ENCODE measurements at places on chromosomes 3 and 15.

DNA sequence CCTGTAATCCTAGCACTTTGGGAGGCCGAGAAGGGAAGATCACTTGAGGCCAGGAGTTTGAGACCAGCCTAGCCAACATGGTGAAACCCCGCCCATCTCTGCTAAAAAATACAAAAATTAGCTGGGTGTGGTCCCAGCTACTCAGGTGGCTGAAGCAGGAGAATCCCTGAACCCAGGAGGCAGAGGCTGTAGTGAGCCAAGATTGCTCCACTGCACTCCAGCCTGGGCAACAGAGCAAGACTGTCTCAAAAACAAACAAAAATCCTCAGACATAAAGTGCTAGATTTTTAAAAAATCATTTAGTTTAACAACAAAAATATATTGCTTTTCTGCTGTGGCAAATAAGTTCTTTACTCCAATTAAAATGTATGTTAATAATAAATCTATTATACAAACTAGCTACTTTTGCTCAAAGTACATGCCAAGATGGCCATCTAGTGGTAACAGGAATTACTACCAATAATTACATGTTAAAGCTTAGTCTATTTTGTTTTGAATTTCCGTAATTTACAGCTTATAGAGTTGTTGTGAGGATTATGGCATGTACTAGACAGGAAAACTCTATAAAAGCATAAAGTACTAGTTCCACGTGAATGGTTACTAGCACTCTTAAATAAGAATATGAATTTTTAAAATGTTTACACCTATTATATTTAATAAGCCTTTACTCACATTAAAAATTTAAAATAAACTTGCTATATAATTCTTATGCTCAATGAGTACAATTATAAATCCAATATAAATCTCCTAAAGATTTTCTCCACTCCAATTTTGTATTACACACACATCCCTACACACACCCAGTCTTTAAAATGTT lies 39.0 kb downstream of the GABPB1 start:
- no peak for DNase-seq

DNA sequence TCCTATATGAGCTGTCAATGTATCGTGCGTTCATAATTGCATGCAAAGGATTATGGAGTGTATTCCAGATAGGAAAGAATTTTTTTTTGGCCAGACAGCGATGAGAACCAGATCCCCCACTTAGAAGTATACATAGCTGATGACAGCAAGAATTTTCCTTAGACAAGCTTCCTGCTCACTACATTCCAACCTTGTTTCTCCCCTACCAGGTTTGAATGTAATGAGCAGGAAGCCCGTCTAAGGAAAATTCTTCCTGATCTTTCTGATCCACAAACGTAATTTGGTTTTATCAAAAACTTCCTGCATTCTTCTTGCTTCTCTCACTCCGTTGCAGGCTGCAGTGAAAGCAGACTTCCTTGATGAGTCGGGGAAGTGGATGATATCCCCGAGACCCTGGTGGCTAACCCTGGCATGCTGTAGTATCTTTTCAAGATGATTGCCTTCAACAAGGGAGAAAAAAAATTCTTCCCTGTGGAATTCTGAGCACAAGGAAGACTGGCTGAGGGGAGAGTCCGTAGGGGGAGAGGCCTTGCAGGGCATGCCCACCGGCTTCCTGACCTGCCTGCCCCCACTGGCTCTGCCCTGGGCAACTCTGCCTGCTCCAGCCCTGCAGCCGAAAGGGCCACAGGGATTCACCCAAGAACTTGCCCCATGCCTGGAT lies 243.1 kb downstream of the TLE3 start:
- no peak for DNase-seq

- no peak for DNase-seq
These were observed 380.5 kb upstream of the TPRG1 start for GRCh38 chr3:188791311-188791710.

DNA sequence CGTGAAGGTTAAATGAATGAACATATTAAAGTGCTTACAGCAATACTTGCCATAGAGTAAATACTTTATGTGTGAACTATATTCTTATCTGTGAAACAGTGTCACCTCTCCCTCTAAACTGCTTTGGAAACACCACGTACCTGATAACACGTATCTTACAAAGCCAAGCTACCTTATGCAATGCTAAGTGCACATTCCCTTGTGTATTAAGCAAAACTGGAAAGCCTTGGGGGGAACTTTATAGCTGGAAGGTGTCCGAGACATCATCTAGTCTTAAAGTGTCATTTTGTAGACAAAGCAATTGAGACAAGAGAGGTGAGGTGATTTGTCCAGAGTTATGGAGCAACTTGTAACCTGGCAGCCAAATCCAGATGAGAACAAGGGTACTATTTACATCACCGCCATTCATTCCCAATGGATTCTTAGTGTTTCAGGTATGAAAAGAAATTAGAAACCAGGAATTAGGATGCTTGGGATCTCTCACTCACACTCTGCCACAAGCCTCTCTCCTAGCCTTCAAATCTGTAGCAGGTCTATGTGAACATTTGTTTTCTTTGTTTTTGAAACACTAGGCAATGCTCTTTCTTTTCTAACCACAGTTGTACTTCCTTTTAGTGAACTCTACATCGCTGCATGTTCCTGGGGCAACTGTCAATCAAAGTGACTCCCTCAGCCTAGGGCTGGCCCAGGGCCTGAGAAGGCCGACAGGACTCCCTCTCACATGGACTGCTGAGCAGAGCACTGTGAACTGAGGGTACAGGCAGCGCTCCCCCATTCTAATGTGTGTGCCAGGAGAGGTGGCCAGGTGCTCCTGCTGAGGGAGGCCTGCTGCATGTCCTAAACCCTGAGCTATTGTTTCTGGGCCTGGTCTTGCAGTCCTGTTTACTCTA lies 13.9 kb upstream of the MGLL start:
- DNase-seq = no peak

DNA sequence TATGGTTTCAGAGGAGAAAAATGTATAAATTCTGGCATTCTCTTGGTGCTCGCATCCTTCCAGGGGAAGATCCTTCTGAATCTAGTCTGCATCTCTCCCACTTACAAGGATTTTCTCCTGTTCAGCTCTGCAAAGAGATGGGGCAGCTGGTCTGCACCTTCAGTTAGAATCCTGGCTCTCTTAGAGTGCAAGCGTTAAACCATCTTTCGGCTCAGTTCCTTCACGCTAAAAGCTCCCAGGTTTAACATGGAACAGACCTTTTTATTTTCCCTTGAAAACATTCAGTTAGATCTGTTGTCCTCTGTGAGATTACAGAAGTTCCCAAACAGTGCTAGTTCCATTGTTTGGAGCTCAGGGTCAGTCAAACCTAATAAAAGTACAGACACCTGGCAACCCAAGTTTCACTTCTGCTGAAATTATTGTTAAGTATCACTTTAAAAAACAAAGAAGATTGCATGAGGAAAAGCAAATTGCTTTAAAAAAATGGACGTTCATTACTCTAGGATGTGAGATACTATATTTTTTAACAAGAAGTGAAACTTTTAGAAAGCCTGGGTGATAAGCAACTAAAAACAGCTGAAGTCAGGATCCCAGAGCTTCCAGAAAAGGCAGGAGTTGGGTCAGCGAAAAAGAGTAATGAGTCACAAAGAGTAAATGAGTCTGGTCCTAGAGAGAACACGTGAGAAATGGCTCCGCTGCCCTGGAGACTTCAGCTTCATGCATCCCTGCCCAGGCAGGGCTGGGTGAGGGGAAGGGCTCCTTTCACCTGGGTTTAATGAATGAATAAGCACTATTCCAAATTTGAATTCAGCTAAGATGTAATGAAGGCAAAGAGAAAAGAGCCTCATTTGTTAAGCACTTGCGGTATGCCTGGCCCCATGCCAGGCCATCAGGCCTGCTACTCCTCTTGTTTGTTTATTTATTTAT lies 63.3 kb downstream of the ABTB1 start:
- DNase-seq = no peak

DNA sequence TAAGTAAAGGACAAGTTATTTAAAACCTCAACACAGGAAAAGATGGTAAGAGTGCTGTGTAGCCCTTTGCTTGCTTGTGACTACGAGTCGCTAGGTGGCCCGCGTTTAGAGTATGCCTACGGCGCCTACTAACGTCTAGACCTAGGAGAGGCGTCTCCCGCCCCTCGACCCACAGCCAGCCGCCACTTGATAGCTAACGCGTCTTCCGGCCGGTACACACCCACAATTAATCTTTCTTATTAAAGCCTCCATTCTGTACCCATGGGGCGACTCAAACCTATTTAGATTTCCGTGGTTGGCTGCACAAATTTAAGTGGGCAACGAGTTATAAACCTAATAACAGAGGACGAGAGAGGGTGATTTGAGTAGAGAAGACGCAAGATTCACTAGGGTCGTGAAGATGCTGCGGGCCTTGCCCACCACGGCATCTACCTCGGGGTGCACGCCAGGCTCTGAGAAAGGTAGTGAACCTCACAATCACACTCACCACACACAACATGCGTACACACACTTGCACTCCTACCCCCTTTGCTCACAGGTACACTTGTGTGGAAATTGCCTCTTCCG lies 12.0 kb downstream of the SOX2 start:
- DNase-seq = no peak

DNA sequence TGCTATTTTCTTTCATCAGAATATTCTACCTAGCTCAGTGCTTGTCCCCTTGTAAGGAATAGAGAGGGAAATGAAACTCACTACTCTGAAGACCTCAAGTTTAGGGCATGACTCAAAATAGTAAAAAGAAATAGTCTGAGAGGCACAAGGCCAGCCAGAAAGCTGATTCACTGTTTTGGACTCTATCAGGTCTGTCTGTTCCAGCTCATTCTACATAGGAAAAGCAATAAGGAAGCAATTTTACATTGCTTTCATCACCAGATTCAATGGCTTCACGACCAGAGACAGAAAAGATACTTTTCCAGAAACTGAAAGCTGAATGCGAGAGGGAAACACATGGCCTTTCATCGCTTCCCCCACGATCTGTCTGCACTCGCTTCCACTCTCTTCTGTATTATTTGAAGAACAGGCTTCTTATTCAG lies 276.0 kb downstream of the GBE1 start:
- DNase-seq = no peak

DNA sequence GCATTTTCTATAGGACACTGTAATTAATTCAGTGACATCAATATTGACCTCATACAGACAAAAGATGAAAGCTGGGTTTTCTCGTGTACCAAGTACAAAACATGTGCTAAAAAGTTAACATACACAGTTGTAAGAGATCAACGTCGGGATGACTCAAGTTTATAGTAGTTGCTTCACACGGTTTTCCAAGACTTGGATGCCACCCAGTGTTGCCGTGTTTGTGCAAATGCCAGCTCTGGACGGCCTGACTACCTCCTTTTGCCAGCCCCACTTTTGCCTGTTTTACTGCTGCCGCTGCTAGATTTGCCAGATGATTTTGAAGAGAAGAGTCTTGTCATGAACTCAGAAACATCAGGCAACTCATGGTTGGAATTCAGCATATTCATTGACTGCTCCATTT lies 17.6 kb downstream of the EMC7 start:
- DNase-seq = no peak

DNA sequence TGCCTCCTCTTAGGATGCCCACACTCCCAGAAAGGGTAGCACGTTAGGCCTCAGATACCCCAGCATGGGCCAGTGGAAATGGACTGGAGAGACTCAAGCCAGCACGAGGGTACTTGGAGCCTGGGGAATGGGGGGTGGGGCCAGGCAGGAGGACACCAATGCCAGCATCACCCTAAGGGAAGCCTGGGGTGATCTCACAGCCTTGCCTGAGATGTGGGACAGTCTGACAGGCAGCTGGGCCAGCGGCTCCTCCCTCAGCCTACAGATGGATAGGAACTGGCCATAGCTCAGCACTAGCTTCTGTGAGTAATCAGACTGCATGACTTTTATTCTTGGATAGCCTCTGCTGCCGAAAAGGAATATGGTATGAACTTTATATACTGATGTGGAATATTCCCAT lies 59.6 kb upstream of the MRPS22 start:
- DNase-seq = no peak

DNA sequence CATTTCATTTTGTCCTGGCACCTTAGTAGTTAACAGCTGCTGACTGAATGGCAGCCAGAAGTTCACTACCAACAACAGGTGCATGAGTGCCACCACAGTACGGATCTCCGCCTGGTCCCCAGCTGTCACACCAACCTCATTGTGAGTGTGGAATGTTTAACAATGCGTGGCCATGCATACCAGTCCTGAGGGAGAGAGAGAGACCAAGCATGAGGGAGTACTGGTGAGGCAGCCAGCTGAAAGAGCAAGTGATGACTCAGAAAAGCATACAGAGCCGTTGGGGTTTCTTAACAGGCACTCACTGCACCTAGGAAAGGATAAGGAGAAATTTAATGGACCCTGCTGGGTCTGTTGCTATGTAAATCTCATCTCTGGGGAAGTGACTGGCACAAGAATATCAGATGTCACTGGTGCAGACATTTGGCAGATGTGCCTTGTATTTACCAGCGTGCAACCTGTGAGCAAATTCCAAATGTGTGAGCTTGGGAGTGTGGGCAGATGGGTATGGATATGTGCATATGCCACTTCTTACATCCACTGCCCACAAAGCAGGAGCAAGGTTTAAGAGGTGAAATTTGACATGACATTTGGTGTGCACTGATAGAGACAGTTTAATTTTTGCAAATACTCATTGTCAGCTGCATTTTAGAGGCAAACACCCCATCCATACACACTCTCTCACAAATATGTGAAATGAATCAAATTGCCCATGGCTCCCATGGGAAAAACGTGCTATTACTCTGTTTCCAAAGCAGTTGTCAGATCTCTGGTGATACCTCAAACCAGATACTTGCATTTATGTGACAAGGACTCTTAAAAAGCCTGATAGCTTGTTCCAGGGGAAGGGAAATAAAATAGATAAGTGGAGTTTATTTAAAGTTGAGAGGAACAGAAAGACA lies 245.2 kb upstream of the ARPP21 start:
- DNase-seq = no peak

Data from stimulated activated CD8-positive, alpha-beta memory T cell treated with anti-CD3 and anti-CD28 coated beads, Interleukin-7, amount 100 ng/mL, for 48 hours (primary cell).